ENCODE measurements at places on chromosomes 12 and 14.

DNA sequence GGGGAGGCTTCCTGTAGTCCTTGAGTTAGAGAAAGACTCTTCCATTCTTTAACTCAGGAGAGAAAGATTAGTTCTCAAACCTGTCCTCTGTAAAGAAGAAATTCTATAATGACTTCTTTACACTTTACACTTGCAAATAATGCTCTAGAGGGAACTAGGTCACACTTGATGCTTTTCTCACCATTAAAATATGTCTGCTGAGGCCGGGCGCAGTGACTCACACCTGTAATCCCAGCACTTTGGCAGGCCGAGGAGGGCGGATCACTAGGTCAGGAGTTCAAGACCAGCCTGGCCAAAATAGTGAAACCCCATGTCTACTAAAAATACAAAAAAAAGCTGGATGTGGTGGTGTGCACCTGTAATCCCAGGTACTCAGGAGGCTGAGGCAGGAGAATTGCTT lies 6.3 kb downstream of the NTN4 start:
- no peak for DNase-seq

- no peak for DNase-seq
Measured at GRCh38 chr14:71933001-71933587, 865 bp downstream of the RGS6 start.

GRCh38 chr14:105439710-105440553 lies 20.3 kb downstream of the MTA1 start:
- DNase-seq, result no peak

DNA sequence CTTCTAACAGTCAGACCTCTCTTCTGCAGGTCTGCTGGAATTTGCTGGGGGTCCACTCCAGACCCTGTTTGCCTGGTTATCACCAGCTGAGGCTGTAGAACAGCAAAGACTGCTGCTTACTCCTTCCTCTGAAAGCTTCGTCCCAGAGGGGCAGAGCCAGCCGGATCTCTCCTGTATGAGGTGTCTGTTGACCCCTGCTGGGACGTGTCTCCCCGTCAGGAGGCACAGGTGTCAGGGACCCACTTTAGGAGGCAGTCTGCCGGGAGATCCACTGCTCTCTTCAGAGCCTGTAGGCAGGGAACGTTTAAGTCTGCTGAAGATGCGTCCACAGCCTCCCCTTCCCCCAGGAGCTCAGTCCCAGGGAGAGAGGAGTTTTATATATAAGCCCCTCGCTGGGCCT lies 125.1 kb downstream of the SOX5 start:
- DNase-seq, result no peak

DNA sequence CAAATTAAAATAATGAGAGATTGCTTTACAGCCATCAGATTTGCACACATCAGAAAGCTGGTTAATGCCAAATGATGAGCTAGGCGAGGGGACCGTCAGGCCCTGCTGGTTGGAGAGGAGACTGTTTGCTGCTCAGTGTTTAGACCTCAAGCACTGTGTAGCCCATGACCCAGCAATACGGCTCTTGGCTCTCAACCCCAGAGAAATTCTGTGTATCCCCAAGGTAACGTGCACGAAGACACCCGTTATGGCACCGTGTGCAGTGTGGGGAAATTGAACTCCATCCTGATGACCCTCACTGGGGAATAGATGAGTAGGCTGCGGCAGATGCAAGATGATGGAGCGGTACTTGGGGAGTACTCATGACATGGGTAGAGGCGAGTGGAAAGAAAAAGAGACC lies 55.7 kb downstream of the EID3 start:
- no peak for DNase-seq

DNA sequence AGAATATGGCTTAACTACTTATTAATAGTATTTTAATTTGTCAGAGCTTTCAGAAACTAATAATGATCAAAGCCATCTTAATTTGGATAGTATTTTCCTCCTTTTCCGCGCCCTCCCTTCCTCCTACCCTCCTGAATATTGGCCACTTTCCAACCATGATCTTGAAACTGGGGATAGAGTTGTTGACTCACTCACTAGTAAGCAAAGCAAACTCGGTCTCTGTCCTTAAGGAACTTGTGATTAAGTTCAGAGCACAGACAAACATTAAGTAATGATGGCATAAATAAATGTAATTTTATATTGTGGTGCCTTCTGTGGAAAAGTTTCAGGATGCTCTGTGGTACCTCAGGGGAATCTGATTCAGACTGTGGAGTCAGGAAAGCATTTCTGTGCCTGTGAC lies 75.7 kb downstream of the LRRK2 start:
- no peak for DNase-seq

GRCh38 chr14:22666203-22666893 lies 22.2 kb upstream of the OR6J1 start:
- no peak for DNase-seq

Data from stimulated activated CD8-positive, alpha-beta memory T cell treated with anti-CD3 and anti-CD28 coated beads, Interleukin-4, amount 100 ng/mL, for 4 hours (primary cell).